ENCODE measurements at places on chromosomes 7 and 10.

DNA sequence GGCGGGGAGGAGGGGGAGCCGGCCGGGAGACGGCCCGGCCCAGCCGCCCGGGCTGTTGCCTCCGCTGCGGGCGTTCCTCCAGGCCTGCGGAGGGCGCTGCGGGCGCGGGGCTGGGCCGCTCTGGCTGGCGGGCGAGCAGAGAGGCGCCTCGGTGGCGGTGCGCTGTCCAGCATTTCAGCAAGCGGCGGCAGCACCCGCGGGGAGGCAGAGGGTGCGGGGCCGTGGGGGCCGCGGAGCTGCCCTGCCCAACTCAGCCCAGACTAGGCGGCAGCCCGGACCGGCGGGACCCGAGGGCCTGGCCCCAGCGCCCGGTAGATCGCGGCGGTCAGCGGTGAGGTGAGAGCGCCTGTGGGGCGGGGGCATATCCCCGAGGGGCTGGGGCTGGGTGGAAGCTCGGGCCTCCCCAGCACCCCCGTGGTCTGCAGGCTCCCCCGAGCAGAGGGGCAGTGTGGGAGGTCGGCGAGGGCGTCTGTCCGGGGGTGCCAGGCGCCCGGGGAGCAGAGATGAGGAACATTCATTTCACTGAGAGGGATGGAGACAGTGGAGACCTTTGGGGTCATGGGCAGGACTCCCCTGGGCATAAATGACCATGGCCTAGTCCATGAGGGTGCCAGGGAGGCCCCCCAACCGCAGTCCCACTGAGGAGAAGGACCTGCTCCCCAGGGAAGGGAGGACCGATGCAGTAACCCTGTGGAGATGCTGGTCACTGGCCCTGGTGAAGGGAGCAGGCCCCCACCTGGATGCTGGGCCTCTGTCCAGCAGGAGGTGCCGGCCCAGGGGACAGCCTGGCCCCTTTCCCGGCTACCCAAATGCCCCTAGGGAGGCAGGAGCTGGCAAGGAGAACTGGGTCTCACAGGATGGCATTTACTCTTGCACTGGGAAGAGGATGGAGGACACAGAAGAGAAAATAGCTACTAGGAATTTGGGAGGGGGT, at the start of gene SRRM3:
Gene SRRM3 (plus strand): TSS at position 165 of the 934 bp plus-strand sequence. CDS start 33,171 bp downstream, outside the sequence.
- DNase-seq, result peak; percentile 79
- no peak within 1 kb of the TSS for H3K27ac ChIP-seq
- H3K4me3 ChIP-seq, result peak within 1 kb of the TSS; percentile 15
- H3K36me3 ChIP-seq, result no peaks in the 10 kb centered on the region

- peaks cover 34% of the 10 kb centered on the region for H3K27me3 ChIP-seq
- H3K27ac ChIP-seq, result no peak overlapping the region
- no peak overlapping the region for H3K4me3 ChIP-seq
- no peak for DNase-seq
- no peaks in the 10 kb centered on the region for H3K4me1 ChIP-seq
- H3K36me3 ChIP-seq, result no peaks in the 10 kb centered on the region
Measured at GRCh38 chr7:131940621-131941165, 384.3 kb upstream of the PODXL start.

DNA sequence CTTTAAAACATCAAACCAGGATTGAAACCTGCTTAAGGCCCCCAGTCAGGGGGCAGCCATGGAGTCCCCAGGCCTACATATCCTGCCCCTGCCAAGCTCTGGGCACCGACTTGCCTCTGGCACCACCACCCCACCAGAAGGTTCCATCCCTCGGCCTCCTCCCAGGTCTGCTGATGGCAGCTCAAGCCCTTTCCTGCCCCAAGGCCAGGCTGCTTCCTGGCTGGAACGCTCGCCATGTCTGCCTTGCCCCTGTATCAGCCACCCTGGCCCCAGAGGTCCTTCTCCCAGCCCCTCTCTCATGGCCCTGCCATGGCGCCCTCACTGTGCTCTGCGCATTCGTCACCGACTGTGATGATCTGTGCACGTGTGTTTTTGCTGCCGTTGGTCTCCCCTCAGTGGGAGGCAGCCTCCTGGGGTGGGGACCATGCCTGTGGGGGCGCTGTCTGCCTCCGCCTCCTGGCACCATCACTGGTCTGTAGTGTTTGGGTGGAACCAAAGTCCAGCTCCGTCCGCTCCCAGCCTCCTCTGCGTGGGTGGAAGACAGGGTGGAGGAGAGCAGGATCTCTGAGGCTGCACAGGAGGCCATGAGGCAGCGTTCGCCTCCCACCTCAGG, 3.2 kb downstream of the DPYSL4 start:
- no peaks in the 10 kb centered on the region for H3K27me3 ChIP-seq
- H3K27ac ChIP-seq, result no peak overlapping the region
- H3K4me1 ChIP-seq, result peaks cover 18% of the 10 kb centered on the region

DNA sequence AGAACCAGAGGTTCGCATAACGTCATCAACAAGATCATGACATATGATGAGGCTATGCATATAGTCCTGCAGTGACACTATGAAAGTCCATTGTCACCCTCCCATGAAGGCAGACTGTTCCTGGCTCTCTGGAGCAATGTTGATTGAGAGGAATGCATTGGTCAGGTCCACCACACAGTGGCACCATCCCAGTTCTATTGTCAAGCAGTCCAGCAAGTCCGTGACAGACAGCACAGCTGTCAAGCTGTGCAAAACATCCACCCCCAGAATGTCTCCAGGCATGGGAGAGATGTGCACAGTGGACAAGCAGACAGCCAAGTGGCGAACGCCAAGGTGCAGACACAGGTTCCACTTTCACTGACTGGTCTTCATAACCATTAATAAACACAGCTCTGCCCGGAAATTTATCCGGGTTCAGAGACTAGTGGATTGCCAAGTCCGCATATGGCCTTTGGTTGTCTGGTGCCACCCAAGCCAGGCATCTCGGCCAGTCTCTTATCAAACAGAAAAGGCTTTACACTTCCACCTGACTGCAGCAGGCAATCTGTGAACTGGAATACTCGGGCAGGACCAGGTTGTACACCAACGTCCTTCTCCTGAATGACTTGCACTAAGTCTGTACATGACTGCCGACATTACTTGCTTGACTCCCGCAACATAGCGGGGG, 7.2 kb downstream of the RNF133 start:
- no peak overlapping the region for H3K4me3 ChIP-seq
- DNase-seq, result no peak
- H3K36me3 ChIP-seq, result no peaks in the 10 kb centered on the region
- no peaks in the 10 kb centered on the region for H3K27me3 ChIP-seq
- H3K27ac ChIP-seq, result no peak overlapping the region

GRCh38 chr10:91771907-91772306, 26.3 kb upstream of the TNKS2 start:
- no peaks in the 10 kb centered on the region for H3K4me1 ChIP-seq
- H3K4me3 ChIP-seq, result no peak overlapping the region
- no peak overlapping the region for H3K27ac ChIP-seq
- H3K36me3 ChIP-seq, result no peaks in the 10 kb centered on the region
- no peaks in the 10 kb centered on the region for H3K27me3 ChIP-seq

GRCh38 chr10:13417459-13418126, 69.5 kb upstream of the SEPHS1 start:
- no peak overlapping the region for H3K27ac ChIP-seq
- H3K4me1 ChIP-seq, result no peaks in the 10 kb centered on the region
- H3K4me3 ChIP-seq, result no peak overlapping the region

- H3K36me3 ChIP-seq, result no peaks in the 10 kb centered on the region
- no peak overlapping the region for H3K4me3 ChIP-seq
- peaks cover 70% of the 10 kb centered on the region for H3K4me1 ChIP-seq
- peak; percentile 94 for DNase-seq
- peak overlapping the region; percentile 85 for H3K27ac ChIP-seq
Measured at GRCh38 chr7:142717453-142717852, 31.8 kb upstream of the PRSS1 start.

DNA sequence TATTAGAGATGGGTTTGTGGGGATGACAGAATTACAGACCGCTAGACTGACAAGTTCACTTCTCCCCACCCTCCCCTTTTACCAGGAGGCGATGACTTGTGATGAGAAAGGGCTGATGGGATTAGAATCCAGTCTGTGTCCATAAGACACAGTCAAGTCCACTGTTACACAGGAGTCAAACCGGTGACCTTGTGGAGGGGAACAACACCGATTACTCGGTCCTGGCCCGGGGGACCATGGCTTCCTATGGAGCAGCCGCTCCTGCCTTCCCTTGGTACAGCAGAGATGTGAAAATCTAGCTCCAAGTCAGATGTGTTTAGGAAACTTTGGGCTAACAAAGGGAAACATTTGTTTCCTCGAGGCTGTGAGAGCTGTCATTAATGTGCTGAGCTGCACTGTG, 105.5 kb downstream of the ACTR3B start:
- no peak overlapping the region for H3K27ac ChIP-seq
- H3K4me3 ChIP-seq, result no peak overlapping the region
- DNase-seq, result no peak
- H3K36me3 ChIP-seq, result no peaks in the 10 kb centered on the region
- H3K27me3 ChIP-seq, result no peaks in the 10 kb centered on the region

DNA sequence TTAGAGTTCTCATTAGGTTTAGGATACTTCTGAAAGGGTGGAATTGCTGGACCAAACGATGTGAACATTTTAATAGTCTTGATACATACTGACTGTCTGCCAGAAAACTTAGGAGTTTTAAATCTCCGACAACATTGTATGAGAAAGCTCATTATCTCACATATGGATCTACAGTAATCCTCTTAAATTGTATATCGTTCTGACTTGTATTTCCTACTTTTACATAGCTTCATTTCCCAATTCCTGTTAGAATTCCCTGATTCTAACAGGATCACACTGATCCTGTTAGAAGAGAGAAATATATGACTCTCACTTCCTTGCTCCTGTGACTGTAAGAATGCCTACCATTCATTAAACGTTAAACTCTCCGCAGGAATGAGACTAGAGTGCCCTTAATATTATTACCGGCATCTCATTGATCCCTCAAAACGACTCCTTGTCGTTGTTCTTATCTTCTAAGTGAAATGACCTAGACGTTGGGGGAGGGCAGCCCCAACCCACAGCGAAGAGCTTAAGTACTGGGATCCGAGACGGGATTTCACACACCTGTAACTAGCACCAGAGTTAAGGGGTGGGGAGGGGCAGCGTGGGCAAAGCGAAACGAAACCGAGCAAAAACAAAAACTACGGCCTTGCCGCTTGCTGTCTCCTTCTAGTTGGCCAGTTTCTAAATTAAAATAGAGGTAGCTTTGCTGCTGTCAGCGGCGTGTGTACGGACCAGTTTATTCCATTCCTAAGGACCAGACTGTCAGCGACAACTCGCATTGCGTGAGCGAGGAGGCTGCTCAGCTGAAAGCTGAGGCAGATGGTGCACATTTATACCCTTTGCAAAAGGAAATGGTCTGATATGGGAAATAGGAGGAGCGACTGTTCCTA, 678 bp upstream of the TMEM106B start:
- H3K36me3 ChIP-seq, result peaks cover 7% of the 10 kb centered on the region
- peak overlapping the region; percentile 78 for H3K27ac ChIP-seq
- H3K4me3 ChIP-seq, result peak overlapping the region; percentile 66
- DNase-seq, result peak; percentile 70
- peaks cover 13% of the 10 kb centered on the region for H3K4me1 ChIP-seq
- no peaks in the 10 kb centered on the region for H3K27me3 ChIP-seq

GRCh38 chr7:53984776-53985175, 557.4 kb upstream of the VSTM2A start:
- no peak overlapping the region for H3K4me3 ChIP-seq
- no peak for DNase-seq
- H3K27me3 ChIP-seq, result no peaks in the 10 kb centered on the region
- H3K36me3 ChIP-seq, result no peaks in the 10 kb centered on the region
- H3K27ac ChIP-seq, result no peak overlapping the region
- no peaks in the 10 kb centered on the region for H3K4me1 ChIP-seq

GRCh38 chr10:96626795-96627194, 40.0 kb upstream of the TM9SF3 start:
- no peak overlapping the region for H3K27ac ChIP-seq
- H3K36me3 ChIP-seq, result peaks cover 26% of the 10 kb centered on the region
- no peaks in the 10 kb centered on the region for H3K4me1 ChIP-seq
- no peak for DNase-seq

DNA sequence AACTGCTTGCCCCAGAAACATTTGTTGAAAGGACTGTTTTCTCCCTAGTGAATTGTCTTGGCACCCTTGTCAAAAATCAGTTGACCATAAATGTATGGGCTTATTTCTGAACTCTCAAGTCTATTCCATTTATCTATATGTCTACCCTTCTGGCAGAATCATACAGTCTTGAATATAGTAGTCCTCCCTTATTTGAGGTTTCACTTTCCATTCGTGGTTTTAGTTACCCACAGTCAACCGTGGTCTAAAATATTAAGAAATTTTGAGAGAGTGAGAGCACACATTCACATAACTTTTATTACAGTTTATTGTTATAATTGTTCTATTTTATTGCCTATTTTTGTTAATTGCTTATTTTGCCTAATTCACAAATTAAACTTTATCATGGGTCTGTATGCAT, 17.4 kb upstream of the CEP41 start:
- H3K27me3 ChIP-seq, result no peaks in the 10 kb centered on the region
- DNase-seq, result peak; percentile 69
- no peak overlapping the region for H3K27ac ChIP-seq
- H3K4me1 ChIP-seq, result no peaks in the 10 kb centered on the region
- H3K36me3 ChIP-seq, result no peaks in the 10 kb centered on the region

- no peaks in the 10 kb centered on the region for H3K27me3 ChIP-seq
- no peak overlapping the region for H3K4me3 ChIP-seq
- DNase-seq, result no peak
- H3K27ac ChIP-seq, result no peak overlapping the region
Measured at GRCh38 chr10:54120806-54121205, 680.2 kb downstream of the PCDH15 start.

- DNase-seq, result peak; percentile 71
- no peaks in the 10 kb centered on the region for H3K36me3 ChIP-seq
- H3K4me3 ChIP-seq, result no peak overlapping the region
- H3K27ac ChIP-seq, result no peak overlapping the region
- H3K27me3 ChIP-seq, result no peaks in the 10 kb centered on the region
Measured at GRCh38 chr10:115129752-115130151, 36.6 kb downstream of the ATRNL1 start.

GRCh38 chr10:24469993-24470392, 253.7 kb downstream of the ARHGAP21 start:
- DNase-seq, result no peak
- H3K4me3 ChIP-seq, result no peak overlapping the region

- H3K36me3 ChIP-seq, result no peaks in the 10 kb centered on the region
- no peaks in the 10 kb centered on the region for H3K4me1 ChIP-seq
- no peak overlapping the region for H3K27ac ChIP-seq
- H3K27me3 ChIP-seq, result no peaks in the 10 kb centered on the region
Measured at GRCh38 chr7:17131983-17132655, 166.3 kb upstream of the AHR start.

GRCh38 chr7:3438352-3438751, 137.3 kb downstream of the SDK1 start:
- no peaks in the 10 kb centered on the region for H3K36me3 ChIP-seq
- H3K27ac ChIP-seq, result no peak overlapping the region
- H3K4me1 ChIP-seq, result no peaks in the 10 kb centered on the region
